CD4-positive, CD25-positive, alpha-beta regulatory T cell (primary cell): ENCODE measurements at places on chromosomes 5 and 9. TPM values are rescaled to one million over a fixed set of nuclear protein-coding genes. Genes with fewer than 3 reads are reported as not detected.

The SLC46A2 gene
- not detected for total RNA-seq

GRCh38 chr5:131212471-131213021 lies 41.8 kb downstream of the LYRM7 start:
- H3K27ac ChIP-seq, result no peak overlapping the region
- peaks cover 28% of the 10 kb centered on the region for H3K4me1 ChIP-seq
- H3K4me3 ChIP-seq, result no peak overlapping the region
- DNase-seq, result no peak
- H3K36me3 ChIP-seq, result no peaks in the 10 kb centered on the region

The PCDHB8 gene
- total RNA-seq, result not detected

The MARCOL gene
- total RNA-seq, result not detected

The EQTN gene
- total RNA-seq, result not detected
